Kidney glomerular epithelial cell (primary cell): ENCODE measurements at places on chromosomes 4 and X.

GRCh38 chrX:115602729-115603389 is 41.9 kb downstream of the PLS3 start:
- DNase-seq = no peak

DNA sequence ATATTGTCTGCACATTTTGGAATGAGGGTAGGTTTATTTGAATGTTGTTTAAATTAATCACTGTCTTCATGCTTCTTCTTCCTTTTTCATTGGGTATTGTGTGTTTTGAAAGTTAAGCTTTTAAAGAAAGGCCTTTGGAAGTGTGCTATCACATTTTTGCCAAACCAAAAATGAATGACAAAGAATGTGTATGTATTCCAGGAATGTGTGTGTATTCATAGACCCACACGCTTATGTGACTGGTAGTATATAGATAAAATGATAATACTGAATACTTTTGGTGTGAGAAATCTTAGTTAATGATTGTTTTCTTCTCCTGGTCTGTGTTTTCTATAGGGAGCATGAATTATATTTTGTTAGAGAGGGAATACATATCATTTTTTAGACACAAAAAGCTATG is 404.4 kb downstream of the TLL1 start:
- no peak for DNase-seq

GRCh38 chr4:95118497-95118896 is 360.7 kb downstream of the BMPR1B start:
- DNase-seq = no peak

GRCh38 chr4:145694929-145695328 is 15.0 kb downstream of the C4orf51 start:
- DNase-seq = peak; percentile 11

GRCh38 chr4:30256116-30256832 is 463.9 kb upstream of the PCDH7 start:
- no peak for DNase-seq

DNA sequence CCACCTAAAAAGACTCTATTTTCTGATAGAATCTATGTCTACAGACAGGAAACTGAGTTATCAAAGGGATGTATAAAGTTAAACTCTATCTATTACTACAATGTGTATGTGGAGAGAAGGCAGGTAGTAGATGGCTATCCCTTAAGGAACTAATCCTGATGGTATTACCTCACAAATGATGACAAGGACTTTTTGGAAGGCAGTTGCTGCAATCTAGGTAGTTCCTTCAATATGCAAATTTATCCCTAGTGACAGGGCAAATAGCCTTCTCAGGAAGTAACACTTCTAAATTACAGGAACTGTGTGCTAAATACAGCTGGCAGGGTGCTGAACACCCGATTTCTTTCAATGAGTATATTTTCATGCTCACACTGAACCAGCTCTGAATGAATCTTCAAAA is 177.4 kb downstream of the COL25A1 start:
- DNase-seq = no peak

GRCh38 chr4:98623126-98623802 is 35.1 kb downstream of the TSPAN5 start:
- no peak for DNase-seq

DNA sequence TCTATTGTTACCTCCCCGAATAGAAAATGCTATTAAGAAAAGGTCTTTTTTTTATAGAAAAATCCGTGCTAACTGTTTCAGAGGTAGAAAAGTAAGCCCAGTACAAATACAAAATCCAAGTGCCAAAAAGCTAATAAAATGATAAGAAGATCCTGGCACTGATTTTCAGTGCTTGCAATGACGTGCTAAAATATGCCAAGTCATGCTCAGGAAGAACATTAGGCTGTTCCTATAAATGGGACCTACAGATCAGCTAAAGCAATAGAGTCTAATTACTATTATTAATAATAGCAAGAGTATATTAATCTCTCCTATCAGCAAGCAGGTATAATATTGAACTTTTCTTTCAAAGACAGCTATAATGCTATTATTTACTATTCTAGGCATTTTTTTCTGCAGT is 305.8 kb downstream of the PPARGC1A start:
- no peak for DNase-seq

GRCh38 chr4:185068837-185069236 is 50.5 kb downstream of the HELT start:
- no peak for DNase-seq

- no peak for DNase-seq
Observed at GRCh38 chr4:6608758-6609414, 31.6 kb upstream of the MRFAP1 start.

- peak; percentile 6 for DNase-seq
Observed at GRCh38 chr4:10009861-10010500, 11.3 kb downstream of the SLC2A9 start.

- no peak for DNase-seq
Observed at GRCh38 chrX:100698551-100698950, 33.4 kb downstream of the SYTL4 start.

DNA sequence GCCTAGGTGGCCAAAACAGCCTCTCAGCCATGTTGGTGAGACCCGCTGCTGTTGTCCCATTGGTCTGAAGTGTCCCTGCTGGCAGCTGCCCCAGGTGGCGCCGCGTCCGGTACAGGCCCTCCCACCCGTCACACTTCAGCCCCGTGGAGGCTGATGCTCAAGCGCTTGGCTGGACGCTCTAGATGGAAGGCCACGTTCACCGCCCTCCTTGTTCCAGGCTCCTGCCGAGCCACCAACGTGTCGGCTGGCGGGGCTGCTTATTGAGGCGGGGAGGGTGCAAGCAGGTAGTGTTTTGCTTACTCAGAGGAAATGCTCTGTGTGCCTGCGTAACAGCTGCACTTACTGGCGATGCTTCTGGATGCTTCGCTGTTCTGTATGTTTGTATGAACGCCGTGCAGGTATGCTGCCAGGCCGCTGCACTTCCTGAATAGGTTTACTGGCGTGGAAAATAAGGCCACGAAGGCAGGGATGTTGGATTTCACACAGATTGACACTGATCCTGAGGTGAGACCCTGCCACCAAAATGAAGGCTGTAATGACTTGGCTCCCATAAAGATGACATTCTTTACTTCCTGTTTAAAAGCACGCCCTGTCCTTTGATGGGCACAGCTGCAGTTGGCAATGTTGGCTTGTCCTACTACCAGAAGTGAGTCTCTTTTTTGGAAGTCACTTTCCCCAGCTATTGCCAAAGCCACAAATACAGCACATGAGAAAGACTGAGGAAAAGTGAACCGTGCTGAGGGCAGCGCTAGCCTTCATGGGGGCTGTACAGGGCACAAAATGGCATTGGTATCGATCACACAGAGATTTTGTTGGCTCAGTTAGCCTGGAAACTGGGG is 21.0 kb upstream of the CLCN4 start:
- no peak for DNase-seq

GRCh38 chrX:10496345-10496965 is 123.9 kb downstream of the MID1 start:
- DNase-seq = peak; percentile 35

DNA sequence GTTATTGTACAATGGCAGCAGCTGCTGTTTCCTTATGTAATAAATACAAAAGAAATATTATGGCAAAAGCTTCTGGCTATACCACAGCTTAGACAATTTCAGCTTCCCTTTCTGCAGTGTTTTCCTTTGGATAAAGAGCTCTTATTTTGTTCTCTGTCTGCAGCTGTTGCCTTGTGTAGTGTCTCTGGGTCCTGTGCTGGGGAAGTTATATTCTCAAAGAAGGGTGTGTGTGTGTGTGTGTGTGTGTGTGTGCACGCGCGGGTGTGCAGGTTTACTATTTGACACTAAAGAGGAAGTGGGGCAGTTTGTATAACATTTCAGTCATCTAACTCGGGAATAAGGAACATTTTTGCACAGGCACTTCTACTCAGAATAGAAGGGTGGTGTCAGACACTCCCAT is 83.6 kb downstream of the REPS2 start:
- no peak for DNase-seq

DNA sequence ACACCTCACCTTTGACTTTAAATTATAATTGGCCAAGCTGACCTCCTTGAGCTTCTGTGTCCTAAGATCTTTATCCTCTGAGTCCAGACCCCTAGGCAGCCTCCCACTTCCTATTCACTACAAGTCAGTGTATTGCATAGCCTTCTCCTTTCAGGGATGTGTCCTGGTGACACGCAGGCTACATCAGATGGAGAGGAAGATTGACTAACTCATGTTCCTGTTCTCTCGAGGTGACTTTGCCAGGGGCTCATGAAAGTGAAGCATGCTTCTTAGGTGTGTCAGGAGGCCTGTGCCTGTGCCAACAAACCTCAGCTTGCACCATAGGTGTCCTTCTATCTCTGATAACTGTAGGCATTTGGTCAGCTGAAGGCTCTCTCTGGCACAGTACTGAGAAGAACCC is 195.7 kb upstream of the HS3ST1 start:
- no peak for DNase-seq

GRCh38 chr4:2320746-2321145 is 58.8 kb upstream of the MXD4 start:
- no peak for DNase-seq

DNA sequence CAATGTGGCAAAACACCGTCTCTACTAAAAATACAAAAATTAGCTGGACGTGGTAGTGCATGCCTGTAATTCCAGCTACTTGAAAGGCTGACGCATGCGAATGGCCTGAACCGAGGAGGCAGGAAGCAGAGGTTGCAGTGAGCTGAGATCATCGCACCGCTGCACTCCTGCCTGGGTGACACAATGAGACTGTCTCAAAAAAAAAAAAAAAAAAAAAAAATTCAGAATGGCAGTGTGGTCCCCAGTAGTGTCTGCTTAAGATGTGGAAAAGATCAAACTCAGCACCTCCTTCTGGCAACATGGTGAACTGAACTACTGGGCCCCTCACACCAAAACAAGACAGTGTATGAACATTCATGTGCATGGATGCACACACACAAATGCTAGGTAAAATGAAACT is 32.2 kb downstream of the SMS start:
- DNase-seq = peak; percentile 49

- DNase-seq = no peak
Observed at GRCh38 chr4:147809211-147809610, 77.3 kb downstream of the ARHGAP10 start.

DNA sequence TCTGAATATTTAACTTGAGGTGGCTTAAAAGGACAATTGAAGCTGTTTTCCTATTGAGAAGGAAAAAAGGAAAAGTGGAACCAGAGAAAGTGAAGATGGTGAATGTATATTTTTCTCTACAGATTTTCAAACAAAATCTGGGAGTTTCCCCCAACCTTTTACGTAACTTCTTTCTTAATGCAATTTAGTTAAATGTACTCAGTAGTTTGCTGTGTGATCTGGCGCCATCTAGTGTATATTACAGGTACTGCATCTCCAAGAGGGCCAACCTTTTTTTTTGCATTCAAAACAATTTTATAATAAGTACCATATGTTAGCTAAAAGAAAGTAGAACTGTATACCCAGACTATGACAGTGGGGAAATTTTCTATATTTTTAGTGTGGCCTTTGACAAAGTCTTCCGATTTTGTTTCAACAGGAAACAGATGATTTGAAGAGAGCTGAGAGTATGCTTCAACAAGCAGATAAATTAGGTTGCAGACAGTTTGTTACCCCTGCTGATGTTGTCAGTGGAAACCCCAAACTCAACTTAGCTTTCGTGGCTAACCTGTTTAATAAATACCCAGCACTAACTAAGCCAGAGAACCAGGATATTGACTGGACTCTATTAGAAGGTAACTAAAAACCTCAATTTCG is 82.0 kb downstream of the PLS3 start:
- peak; percentile 18 for DNase-seq

DNA sequence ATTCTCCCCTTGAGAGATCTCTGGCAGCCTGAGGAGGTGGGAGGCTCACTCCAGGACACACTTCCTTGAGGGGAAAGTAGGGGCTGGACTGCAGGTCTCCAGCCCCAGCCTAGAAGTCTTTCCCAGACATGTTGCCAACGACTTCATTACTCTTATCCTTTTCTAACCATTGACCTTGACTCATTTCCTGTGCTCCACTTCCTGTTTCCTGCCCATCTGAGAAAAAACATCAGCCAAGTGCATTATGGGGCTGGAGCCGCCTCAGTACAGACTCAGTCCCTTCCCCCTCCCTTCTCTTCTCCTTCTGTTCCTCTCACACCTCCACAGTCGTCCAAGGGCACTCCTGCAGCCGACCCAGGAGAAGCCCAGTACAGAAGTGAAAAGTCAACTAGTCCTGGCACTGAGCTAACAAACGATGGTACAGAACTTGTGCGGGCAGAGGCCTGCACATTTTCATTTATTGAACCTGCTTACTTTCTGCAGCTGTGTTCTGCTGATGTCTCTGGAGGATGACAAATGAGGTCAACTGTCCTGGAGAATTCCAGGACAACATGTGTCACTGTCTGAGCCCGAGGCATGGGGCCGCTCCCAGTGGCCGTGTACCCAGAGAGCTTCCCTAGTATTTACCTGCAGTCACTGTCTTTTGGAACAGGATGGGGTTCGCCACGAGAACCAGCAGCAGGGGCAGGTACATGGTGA is 20.1 kb downstream of the GPR143 start:
- DNase-seq = no peak

- no peak for DNase-seq
Observed at GRCh38 chr4:167196344-167197012, 37.8 kb downstream of the SPOCK3 start.

DNA sequence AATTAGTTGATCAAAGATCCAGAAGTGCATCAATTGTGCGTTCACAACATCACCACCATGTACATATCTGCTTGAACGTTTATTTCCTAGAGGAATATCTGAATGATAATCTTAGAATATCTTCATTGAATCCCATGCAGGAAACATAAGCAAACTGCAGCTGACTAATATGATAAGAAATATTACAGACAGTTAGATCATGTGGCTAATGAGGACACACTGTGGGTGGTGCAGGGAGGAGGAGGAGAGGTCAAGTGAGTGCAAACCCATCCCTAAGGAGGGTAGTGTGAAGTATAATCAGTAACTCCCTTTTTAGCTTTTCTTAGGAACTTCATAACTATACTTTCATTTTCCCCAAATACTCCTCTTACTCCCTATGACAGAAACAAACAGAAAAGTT is 58.3 kb upstream of the HPGD start:
- DNase-seq = no peak

- no peak for DNase-seq
Observed at GRCh38 chrX:18288716-18289115, 65.8 kb downstream of the SCML2 start.

GRCh38 chrX:133294126-133294525 is 76.0 kb upstream of the TFDP3 start:
- peak; percentile 0 for DNase-seq

DNA sequence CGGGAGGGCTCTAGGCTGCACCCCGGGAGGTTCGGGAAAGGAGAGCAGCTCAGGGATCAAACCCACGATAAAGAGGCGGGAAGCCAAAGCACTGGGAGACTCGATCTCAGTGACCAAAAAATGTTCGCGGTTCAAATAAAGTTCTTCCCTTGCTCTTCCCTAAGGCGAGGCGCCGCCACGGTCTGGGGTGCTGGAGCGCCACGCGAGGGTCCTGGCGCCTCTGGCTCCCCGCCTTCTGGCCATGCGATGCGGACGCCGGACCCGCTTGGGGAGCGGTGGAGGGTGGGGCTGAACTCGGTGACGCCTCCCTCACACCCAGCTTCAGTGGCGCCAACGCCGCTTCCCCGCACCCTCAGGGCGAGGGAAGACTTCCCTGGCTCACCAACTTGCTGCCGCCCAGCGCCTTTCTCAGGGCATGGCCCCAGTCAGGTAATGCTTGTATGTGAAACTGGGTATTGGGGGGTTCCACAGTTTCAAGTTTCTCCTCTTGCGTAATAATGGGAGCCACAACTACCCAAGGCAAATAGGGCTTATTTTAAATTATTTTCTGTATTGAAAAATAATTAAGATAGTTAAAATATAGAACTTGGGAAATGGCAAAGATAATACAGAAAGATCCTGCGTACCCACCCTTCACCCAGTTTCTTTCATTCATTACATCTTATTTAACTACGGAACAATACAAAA is at the start of gene QRFPR:
Gene QRFPR (minus strand): TSS at position 243 of the 687 bp plus-strand sequence. CDS start 371 bp downstream, outside the sequence.
- no peak for DNase-seq

- DNase-seq = no peak
Observed at GRCh38 chrX:63920875-63921274, 135.9 kb upstream of the ARHGEF9 start.
